ENCODE measurements at places on chromosomes 5 and 9. TPM values are rescaled to one million over a fixed set of nuclear protein-coding genes. Genes with fewer than 3 reads are reported as not detected.

Gene ISL1
- polyA plus RNA-seq, result not detected

Gene PCDHGA4
- 1.7 TPM for polyA plus RNA-seq

Gene ZMAT2
- 52.2 TPM for polyA plus RNA-seq

Gene ST6GALNAC4
- polyA plus RNA-seq, result 24.3 TPM

Gene EIF4EBP3
- polyA plus RNA-seq, result 24.6 TPM

Gene CATSPER3
- 0.48 TPM for polyA plus RNA-seq

Gene JAKMIP2
- 0.32 TPM for polyA plus RNA-seq

Gene OTULINL
- polyA plus RNA-seq, result 0.72 TPM

Gene PSD2
- 0.02 TPM for polyA plus RNA-seq

Gene SPINK1
- polyA plus RNA-seq, result 0.38 TPM

Gene MAMDC4
- polyA plus RNA-seq, result 5.2 TPM

DNA sequence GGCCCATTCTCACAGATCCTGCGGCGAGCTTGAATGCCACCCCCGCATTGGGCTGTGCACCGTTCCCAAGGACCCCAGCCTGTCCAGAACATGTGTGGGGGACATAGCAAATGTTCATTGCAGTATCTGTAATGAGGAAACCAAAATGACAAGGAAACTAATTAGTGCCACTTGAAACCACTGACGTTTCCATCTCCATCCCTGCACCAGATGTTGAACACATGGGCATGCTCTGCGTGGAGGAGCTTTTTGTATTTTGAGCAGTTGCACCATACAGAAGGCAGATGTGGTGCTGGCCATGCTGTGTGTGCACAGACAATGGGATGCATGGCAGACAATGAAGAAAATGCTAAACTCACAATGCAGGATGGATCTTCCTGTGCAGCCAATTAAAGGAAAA, 437.7 kb downstream of the SEMA5A start:
- DNase-seq, result no peak

GRCh38 chr9:116662646-116663310, 24.3 kb upstream of the TRIM32 start:
- DNase-seq, result no peak

- DNase-seq, result no peak
Observed at GRCh38 chr5:151572657-151573368, 18.3 kb downstream of the FAT2 start.

- DNase-seq, result no peak
Observed at GRCh38 chr5:167623354-167623753, 668.1 kb upstream of the WWC1 start.

DNA sequence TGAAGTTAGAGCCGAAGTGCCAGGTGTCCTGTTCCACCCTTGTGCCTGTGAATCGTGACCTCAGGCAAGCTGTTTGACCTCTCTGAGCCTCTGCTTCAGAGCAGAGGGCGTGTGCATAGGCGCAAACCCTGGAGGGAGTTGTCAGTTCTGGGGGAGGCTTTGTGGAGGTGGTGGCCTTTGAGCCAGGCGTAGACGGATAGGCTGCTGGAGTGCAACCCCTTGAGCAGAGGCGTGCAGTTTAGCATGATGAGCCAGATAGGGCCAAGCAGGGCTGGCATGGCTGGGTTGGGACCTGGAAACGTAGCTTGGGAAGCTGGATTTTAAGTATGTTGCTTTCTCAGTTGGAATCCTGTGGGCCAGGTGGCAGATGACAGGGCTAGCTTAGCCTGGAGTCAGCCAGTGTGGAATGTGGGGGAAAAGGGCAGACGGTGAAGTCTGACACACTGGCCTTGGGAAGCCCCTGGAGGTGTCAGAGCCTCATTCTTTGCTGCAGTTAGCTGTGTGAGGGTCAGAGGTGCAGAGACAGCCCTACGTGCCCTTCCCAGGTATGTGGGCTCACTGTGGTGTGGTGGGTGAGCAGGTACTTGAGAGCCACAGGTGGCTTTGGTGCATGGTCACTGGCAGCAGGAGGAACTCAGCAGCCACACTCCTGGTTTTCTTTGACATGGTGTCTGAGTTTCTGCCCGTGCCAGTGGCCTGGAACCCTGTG, 93.4 kb downstream of the DAB2IP start:
- DNase-seq, result peak; percentile 51

DNA sequence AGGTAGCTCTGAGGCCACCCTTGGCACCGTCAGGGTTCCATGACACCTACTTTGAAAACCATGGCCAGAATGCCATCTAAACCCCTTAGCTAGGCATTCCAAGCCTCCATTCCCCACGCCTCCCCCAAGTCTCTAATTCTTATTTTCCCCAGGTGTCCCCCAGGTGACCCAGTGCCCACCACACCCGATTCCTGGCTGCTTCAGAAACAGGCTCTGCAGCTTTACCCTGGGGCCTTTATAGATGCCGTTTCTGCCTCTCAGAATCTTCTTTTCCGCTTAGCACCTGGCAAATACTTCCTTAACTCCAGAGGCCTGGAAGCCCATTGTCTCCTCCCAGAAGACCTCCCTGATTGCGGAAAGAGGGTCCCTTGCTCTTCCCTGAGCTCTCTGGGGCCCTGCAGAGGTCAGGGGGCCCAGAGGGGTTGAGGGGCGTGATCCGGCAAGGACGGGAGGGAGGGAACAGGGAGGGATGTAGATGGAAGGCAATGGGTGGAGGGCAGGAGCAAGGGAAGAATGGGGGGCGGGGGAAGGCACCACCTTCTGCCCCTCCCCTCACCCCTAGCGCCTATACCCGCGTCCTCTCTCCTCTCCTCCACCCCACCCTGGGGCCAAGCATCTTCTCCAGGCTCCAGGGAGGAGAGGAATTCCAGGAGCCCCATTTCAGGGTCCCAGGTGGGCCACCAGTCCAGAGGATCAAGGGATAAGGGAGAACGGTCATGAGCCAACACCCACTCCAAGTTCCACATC, 12.0 kb upstream of the WDR38 start:
- no peak for DNase-seq

DNA sequence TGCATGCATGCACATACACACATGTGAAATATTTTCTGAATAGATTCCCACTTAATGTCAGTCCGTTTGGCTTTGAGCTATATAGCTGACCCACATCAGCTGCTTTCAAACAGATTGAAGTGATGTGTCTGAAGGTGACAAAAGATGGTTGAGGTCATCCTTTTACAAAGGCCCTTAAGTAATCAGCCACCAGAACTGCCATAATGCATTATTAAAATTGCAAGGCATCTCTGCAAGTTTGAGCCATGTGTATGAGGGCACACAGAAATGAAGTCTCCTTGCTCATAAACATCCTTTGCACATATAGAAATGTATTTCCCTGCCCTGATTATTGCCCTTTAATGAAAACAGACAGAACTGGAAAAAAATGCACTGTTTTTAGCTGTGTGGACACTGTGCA, 1043.0 kb upstream of the C9orf72 start:
- no peak for DNase-seq

GRCh38 chr9:4214486-4214885, 85.4 kb downstream of the GLIS3 start:
- DNase-seq, result no peak

- DNase-seq, result no peak
Observed at GRCh38 chr5:61234019-61234418, 71.8 kb upstream of the SMIM15 start.

DNA sequence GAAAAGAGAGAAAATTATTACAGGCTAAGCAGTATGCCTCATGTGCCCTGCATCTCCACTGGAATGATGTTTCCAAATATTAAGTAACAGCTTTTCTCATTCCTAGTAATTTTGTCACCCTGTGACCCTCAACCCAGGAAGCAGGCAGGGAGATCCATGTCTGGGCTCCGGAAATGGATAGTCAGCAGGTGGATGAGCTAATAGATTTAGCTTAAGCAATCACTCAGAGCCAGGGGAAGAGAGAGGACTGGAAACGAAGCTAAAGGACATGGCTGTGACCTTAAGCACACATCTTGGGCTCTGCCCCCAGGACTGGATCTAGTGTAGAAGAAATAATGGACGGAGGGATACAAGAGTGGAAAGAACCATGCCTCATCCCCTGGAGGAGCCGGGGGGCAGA, 89.5 kb downstream of the ARSB start:
- no peak for DNase-seq

GRCh38 chr9:15786616-15787015, 233.8 kb downstream of the CCDC171 start:
- no peak for DNase-seq

DNA sequence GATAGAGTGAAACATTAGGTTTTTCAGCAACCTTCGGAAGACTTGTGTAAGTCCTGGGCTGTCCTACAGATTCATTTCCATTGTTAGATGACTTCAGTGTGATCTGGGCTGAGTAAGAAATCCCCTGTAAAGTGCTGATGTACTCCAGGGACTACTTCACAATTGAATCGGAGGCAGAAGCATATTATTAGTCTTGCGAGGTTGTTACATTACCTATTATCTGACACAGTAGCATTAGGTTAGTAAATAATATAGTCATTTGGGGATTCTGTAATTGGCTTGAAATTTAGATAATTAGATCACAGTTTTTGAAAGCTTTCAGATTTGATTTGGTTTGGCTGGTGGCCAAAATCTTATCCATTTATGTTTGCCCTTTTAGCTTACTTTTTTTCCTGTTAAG, 62.4 kb downstream of the DMRT1 start:
- no peak for DNase-seq

DNA sequence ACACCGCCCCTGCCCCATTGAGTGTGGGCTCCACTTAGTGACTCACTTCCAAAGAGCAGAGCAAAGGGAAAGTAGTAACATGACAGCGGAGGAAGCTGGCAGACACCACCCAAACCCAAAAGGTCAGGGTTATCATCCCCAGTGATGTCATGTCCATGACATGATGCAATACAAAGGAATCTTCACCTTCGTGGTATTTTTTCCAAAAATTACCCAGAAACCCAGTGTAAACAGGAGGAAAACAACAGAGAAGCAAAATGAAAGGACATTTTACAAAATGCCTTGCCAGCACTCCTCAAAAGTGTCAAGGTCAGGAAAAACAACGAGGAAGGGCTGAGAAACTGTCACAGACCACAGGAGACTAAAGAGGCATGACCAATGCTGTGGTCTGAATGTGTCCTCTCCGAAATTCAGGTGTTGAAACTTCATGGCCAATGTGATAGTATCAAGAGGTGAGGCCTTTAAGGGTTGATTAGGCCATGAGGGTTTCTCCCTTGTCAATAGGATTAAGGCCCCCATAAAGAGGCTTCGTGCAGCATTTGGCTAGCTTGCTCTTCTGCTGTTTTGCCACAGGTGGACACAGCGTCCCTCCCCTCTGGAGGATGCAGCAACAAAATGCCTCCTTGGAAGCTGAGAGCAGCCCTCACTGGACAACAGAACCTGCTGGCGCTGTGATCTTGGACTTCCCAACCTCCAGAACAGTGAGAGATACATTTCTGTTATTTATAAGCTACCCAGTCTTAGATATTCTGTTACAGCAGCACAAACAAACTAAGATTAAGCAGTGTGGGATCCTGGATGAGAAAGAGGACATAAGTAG, 30.5 kb upstream of the MED10 start:
- no peak for DNase-seq

- DNase-seq, result no peak
Observed at GRCh38 chr9:24817756-24818155, 272.1 kb upstream of the IZUMO3 start.

DNA sequence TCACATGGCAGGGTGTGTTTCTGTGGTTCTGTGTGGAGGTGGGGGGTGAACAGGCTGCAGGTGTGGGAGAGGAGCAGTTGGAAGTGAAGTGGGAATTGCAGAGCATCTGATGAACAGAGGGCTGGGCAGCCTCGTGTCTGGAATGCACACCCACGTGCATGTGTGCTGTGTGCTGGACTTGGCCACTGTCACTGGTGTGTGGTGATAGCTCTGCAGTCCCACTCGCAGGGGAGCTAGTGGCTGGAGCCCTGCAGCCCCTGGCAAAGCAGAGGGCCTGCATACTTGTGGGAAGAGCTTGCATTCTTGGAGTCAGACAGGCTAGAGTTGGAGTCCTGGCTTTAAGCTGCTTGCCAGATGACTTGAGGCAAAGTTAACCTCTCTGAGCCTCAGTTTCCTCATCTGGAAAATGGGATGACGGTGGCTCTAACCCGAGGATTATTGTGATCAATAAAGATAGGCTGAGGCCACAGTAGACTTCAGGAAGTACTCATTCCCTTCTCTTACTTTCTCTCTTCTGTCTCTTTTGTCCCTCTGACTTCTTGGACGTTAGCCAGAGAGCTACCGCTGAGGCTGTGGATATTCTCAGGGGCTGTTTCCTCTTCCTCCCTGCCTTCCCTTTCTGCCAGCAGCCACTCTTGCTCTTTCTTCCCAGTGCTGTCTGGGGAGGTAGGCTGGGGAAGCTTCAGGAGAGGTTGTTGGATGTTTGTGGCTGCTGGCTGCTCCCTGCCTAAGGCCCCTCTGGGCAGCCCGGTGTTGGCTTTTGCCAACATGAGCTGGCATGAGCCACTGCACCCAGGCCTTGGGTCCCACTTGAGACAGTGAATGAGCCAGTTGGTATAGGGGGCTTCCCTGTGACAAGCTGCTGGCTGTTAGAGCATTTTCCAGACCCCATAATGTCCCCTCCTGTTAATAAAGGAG, 18.3 kb downstream of the PSAT1 start:
- no peak for DNase-seq
